B cell (primary cell): ENCODE measurements at places on chromosomes 1 and 21. TPM values are rescaled to one million over a fixed set of nuclear protein-coding genes. Genes with fewer than 3 reads are reported as not detected.

DNA sequence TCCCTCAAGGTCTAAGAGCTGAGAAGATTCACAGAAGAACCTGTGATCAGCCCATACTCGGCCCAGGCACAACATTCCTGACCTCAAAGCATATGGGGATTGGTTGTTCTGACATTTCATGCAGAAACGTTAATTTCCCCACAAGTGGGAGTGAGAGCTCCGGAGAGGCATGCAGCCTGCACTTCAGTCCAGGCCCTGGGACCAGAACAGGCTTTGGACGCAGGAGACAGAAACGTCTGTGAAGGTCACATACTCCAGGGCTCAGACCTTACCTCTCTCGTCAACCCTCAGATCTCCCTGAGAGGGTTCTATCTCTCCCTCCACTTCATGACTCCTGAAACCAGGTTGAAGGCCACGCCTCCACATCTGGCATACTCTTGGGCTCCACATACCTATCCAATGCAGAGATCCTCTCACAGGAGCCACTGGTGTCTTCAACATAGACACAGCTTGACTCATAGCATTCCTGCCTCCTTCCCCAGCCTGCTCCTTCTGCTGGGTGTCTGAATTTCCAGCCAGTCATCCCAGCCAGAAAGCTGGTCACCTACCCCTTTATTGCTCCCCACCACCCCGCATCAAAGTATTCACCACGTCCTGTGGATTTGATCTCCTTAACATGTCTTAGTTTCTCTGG, 149.2 kb downstream of the OMA1 start:
- DNase-seq = no peak

DNA sequence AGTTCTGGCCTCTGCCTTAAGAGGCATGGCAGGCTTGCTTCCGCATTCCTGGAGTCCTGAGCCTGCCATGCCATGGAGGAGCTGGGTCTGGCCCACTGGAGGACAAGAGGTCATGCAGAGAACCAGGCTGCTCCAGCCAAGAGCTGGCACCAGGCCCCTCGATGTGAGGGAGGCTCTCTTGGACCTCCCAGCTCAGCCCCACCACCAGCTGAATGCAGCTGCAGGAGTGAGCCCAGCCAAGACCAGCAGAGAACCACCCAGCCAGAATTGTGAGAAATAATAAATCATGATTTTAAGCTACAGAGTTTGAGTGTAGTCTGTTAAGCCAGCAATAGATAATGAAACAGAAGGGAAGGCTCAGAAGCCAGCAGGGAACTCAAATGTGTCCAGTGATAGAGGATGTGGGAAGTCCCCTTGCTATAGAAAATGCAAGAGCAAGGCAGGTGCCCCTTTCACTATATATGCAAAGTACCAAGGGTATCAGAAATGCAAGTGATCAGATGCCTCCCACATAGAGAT, 118.4 kb downstream of the HIVEP3 start:
- peak; percentile 61 for DNase-seq

DNA sequence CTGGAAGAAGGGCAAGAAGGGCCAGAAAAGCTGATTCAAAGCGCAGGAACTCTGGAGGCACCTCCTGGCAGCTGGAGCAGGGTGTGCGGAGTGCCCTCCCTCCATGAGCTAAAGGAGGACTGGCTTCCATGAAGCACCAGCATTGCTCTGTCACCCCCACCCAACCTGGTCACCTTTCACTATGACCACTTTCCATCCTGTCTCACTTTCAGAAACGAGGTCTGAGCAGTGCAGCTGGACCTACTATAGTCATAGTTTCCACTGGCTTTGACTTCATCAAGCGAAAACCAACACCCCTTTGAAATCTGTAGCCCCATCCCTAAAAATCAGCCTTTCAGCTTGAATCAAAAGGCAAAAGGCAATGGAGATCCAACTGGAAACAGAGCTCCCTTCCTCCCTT, 84.8 kb upstream of the CACNA1E start:
- no peak for DNase-seq

- DNase-seq = no peak
These were observed 839.6 kb downstream of the ADGRL2 start for GRCh38 chr1:82640352-82640751.

DNA sequence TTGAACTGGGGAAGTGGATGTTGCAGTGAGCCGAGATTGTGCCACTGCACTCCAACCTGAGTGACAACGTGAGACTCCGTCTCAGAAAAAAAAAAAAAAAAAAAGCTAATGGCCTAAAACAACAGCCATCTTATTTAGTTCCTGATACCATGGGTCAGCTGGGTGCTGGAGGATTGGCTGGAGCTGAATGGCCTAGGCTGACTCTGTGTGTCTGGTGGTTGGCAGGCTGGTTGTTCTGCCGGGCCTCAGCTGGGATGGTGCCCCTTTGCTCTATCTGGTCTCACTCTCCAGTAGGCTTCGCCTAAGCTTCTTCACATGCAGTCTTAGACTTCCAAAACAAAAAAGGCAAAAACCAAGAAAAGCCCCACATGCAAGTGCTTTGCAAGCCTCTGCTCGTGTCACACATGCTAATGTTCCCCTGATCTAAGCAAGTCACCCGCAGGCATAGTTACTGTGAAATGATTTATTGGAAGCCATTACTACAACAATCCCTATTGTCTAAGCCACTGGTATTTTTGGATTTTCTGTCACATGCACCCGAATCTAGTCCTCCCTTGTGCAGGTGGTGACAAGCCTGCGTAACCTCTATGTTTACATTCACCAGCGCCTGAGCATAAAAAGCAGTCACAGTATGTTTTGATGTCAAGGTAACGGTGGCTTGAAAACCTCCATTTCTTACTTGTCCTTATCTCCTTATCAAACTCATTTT, 39.6 kb upstream of the KANK4 start:
- no peak for DNase-seq

- DNase-seq = no peak
These were observed 1.3 kb downstream of the EXO1 start for GRCh38 chr1:241849345-241849695.

GRCh38 chr1:3352299-3352951, 102.0 kb upstream of the ARHGEF16 start:
- DNase-seq = no peak

GRCh38 chr1:52119301-52120079, 22.4 kb upstream of the ZFYVE9 start:
- DNase-seq = no peak

- no peak for DNase-seq
These were observed 9.0 kb downstream of the COL18A1 start for GRCh38 chr21:45413922-45414321.

- DNase-seq = no peak
These were observed 378 bp upstream of the NUP210L start for GRCh38 chr1:154155251-154155650.

- peak; percentile 78 for DNase-seq
These were observed 11.0 kb upstream of the LMX1A start for GRCh38 chr1:165367375-165367993.

DNA sequence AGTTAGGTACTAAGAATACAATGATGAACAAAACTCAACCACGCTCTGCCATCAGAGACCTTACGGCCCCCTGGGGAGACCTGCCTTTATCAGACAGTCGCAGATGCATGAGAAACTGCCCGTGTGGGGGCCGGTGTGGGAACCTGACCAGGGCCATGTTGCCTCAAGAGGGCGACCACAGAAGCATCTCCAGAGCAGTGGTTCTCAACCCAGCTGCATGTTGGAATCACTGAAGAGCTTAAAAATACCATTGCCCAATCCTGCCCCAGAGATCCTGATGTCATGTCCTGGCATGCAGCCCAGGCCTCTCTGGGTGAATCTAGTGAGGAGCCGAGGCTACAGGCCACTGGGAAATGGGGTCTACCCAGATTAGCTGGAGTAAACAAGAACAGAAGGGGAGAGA, 108.7 kb downstream of the PRDM2 start:
- no peak for DNase-seq

- DNase-seq = no peak
These were observed at the start of gene C1QC for GRCh38 chr1:22643381-22643780. Gene C1QC, plus strand, starts transcription at chr1:22643633. Its CDS starts 391 bp downstream, at chr1:22644024.

- peak; percentile 67 for DNase-seq
These were observed 55.6 kb downstream of the NKAIN1 start for GRCh38 chr1:31183927-31184554.

Gene RCSD1
- 525 and 531 TPM in 2 replicates for total RNA-seq

Gene DUSP23
- 9.5 and 9.6 TPM in 2 replicates for total RNA-seq

Gene VASH2
- not detected in 2 replicates for total RNA-seq

Gene CFAP74
- not detected in 2 replicates for total RNA-seq

Gene OLFML3
- total RNA-seq = 0.32 and 0.61 TPM in 2 replicates

Gene PTGFRN
- total RNA-seq = 0.10 and 0.17 TPM in 2 replicates
